ENCODE measurements at places on chromosomes 4 and X.

DNA sequence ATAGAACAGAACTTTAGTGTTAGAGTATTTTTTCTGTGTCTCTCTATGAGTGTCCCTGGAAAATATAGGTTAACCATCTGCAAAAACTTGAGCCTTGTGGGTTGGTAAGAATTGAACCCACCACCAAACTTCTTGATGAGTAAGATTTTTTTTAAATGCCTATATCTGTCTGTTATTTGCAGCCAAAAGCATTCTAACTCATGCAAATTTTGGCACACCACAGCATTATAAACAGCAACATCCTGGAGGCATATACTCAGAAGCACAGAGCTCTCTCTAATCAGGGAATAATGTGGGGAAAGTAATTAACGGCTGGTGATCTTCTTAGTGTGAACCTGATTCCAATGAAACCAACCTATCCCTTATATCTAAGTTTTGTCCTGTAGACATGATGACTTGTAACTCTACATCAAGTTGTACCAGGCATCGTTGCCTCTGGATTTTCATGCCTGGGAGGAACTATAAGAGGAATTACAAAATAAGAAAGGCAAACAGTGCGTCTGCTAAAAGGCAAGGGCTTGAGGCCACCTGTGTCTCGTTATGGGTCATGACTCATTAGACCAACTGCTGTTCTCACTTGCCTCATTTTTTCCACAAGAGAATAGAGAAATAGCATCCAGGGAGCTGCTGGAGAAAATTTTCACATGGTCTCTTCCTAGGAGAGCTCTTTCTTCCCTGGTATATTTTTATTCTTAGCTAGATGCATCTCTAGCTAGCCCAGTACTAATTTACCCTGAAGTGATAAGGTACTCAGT lies 202.4 kb downstream of the CHIC2 start:
- DNase-seq, result no peak

DNA sequence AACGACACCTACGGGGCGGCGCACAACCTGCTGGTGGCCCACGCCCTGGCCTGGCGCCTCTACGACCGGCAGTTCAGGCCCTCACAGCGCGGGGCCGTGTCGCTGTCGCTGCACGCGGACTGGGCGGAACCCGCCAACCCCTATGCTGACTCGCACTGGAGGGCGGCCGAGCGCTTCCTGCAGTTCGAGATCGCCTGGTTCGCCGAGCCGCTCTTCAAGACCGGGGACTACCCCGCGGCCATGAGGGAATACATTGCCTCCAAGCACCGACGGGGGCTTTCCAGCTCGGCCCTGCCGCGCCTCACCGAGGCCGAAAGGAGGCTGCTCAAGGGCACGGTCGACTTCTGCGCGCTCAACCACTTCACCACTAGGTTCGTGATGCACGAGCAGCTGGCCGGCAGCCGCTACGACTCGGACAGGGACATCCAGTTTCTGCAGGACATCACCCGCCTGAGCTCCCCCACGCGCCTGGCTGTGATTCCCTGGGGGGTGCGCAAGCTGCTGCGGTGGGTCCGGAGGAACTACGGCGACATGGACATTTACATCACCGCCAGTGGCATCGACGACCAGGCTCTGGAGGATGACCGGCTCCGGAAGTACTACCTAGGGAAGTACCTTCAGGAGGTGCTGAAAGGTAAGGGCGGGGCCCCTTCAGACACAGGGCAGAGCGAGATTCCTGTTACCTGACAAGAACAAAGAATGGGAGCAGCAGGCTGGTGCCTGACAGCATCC lies 11.7 kb downstream of the RPL9 start:
- DNase-seq, result peak; percentile 60

- peak; percentile 29 for DNase-seq
Measured at GRCh38 chr4:130077275-130077674, 981.3 kb downstream of the C4orf33 start.

- DNase-seq, result no peak
Measured at GRCh38 chrX:7147413-7147977, at the start of gene STS. Gene STS (plus strand): TSS chrX:7147712. CDS start chrX:7253200, 105,488 bp downstream.

GRCh38 chr4:8853249-8853648 lies 18.4 kb downstream of the HMX1 start:
- DNase-seq, result no peak

- DNase-seq, result no peak
Measured at GRCh38 chr4:184010696-184011095, 105.6 kb downstream of the STOX2 start.

DNA sequence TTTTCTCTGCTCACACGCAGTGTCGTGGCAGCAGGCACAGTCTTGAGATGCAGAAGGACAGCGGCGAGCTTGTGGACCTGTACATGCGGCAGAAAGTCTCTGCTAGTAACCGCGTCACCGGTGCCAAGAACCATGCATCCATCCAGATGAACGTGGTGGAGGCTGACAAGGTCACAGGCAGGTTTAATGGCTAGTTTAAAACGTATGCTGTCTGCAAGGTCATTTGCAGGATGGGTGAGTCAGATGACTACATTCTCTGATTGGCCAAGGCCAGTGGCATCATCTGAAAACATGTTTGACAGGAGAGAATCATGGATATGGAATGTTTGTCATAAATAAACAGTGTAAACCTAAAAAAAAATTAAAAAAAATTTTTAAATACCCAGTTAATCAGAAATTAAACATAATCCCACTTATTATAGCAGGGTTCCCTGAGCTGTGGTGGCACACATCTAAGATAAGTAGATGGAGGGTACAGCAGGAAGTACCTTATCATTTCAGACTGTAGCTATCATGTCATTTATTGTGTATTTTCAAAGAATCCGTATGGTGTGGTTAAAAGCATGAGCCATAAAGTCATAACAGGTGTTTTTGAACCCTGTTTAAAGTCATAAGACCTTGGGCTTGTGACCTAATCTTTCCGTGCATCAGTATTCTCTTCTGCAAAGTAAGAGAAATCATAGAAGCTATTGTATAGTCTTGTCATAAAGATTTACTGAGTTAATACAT lies 7.5 kb upstream of the BMP2K start:
- DNase-seq, result peak; percentile 41

DNA sequence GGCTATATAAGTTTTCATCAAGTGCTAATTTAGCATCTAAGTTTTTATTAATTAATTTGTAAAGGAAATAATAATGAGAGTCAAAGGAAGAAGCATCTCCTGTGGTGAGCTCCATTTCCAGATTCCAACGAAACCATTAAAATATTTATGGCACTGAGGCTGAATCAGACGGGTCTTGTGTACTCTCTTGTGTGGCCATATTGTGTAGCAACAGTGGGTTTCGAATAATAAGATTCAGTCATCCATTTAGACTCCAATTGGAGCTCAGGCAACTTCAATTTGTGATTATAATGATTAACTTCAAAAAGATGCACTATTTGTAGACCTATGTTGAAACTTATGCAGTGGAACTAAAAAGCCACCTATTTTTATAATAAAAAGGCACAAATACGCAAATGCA lies 82.4 kb downstream of the SNCA start:
- no peak for DNase-seq

- DNase-seq, result no peak
Measured at GRCh38 chr4:4680758-4681157, 138.9 kb upstream of the STX18 start.

- no peak for DNase-seq
Measured at GRCh38 chrX:1009771-1010170, 202.7 kb downstream of the CRLF2 start.

- DNase-seq, result no peak
Measured at GRCh38 chr4:168522829-168523489, 26.1 kb downstream of the PALLD start.

DNA sequence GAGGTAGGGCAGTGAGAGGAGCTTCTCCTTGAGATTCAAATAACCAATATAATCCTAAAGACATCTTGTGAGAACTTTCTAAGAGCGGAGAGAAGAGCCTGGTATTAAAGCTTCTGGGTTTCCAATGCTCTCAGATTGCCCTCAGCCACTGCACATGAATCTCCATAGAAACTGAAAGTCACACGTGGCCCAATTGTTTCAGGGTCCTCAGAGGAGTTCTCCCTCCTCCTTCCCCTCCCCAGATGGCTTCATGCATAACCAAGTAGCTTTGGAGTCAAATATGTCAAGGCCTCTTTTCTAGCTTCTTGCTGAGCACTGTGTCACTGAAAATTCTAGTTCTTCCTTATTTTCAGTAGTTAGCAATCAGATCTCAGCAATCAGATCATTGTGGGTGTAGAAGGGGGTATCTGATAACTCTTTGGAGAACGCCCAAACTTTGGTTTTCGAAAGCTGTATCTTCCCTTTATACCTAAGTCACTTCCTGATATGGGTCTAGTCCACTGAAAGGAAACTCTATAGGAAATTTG lies 2.2 kb downstream of the BTK start:
- DNase-seq, result no peak

All from RWPE1 (cell line).